ENCODE measurements at places on chromosomes 7 and 10.

DNA sequence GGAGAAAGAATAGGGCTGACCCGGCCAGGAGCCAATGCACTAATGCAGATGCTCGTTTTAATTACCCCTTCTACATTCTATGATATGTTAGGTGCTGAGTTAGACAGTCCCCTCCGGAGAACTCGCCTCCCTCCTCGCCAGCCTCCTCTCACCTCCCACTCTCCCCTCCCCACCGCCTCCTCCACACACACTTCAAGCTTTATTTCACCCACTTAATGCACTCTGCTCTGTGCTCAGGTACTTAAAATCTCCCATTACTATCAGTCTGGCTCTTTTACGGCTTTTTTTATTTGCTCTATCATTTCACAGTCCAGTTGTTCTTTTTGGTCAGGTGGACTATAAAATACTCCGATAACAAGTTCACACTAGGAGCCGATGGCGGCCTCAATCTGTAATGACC is 231.6 kb downstream of the TEX36 start:
- no peak for DNase-seq

DNA sequence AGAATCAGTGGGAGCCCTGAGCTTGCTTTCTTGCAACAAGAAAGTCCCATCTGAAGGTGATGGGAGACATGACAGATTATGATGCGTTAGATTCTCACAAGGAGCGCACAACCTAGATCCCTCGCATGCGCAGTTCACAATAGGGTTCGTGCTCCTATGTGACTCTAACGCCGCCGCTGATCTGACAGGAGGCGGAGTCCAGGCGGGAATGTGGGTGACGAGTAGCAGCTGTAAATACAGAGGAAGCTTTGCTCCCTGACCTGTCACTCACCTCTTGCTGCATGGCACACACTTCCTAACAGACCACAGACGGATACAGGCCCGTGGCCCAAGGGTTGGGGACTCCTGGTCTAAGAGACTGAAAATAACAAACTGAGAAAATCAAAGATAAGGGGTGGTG is 1163.4 kb upstream of the AUTS2 start:
- DNase-seq: no peak

DNA sequence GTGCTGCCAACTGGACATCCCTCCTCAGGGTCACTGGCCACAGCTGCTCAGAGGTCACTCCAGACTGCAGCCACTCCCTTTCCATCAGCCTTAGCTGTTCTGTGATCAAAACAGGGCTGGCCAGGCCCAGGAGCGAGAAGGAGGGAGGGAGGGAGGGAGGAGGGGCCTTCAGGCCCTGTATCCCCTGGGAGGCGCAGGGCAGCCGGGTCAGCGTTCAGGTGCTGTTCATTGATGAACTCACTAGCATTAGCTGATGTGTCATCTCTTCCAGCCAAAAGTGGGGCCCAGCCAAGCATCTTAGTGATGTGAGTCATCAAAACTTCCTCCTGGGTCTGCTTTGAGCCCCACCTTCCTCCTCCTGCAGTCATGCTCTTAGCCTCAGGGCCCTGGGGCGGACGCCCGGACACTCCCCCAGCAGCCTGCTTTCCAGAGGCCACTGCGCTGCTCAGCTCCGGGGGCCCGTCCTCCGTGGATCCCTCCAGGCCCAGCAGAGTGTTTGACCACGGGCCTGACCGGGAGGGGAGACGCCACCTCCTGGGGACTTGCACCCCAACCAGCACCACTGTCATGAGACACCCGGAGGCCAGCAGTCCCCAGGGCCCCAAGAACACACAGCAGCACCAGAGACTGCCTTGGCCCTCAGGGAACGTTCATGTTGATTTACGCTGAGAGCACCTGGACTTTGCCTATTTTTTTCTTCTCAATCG is 149.2 kb downstream of the PRKAG2 start:
- peak; percentile 77 for DNase-seq

DNA sequence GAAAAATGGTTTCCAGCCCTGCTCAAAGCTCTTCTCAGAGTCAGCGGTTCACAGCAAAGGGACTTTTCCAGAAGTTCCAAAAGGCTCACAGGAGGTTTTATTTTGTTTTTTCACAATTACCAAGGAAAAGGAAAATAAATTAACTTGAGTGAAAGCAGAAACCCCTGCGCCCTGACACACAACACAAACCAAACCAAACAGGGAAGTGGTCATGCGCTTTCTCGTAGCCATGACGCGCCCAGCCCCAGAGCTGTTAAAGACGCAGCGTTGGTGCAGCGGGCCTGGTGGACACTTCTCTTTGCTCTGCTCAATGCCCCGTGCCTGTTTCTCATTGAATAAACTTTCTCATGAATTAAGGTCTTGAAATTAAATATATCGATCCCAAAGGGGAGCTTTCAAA is 134.4 kb upstream of the LYZL2 start:
- DNase-seq: no peak

- no peak for DNase-seq
Observed at GRCh38 chr10:132058111-132058745, 7.5 kb upstream of the JAKMIP3 start.

GRCh38 chr7:140060243-140060630 is 2.5 kb downstream of the PARP12 start:
- no peak for DNase-seq

GRCh38 chr10:33278198-33278597 is 56.3 kb downstream of the NRP1 start:
- no peak for DNase-seq

DNA sequence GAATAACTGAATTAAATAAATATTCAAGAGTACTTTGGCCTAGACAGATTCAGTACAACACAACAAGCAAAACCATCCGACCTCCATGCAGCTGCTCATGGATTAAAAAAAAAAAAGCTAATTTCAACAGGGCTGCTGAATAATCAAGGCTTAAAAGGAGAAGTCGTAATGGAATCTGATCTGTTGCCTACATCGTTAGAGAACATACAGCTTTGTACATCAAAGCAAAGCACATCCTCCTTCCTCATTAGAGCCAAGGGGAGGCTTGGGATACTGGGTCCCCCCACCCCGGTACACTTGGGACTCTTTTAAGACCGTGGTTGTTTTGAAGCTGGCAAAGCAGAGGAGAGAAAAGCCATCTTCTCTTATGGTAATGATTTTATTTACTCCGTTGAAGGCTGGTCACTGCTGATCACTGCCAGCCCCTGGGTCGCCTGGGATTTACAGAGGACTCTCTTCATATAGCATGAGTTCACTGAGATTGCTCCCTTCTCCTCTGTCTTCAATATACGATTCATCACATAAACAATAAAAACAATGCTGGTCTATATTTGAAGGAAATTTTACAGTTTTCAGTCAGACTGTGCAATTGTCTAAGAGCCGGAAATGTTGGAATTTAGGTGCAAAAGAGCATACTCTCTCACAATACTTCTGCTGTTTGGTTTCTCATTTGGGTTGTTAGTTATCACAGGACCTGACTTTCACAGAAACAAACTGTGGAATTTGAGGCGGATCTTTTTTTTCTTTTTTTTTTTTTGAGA is 148.8 kb downstream of the FAM107B start:
- DNase-seq: no peak

- no peak for DNase-seq
Observed at GRCh38 chr10:58157076-58157766, 110.5 kb downstream of the IPMK start.

- no peak for DNase-seq
Observed at GRCh38 chr10:92991513-92991912, 69.1 kb upstream of the CYP26C1 start.

DNA sequence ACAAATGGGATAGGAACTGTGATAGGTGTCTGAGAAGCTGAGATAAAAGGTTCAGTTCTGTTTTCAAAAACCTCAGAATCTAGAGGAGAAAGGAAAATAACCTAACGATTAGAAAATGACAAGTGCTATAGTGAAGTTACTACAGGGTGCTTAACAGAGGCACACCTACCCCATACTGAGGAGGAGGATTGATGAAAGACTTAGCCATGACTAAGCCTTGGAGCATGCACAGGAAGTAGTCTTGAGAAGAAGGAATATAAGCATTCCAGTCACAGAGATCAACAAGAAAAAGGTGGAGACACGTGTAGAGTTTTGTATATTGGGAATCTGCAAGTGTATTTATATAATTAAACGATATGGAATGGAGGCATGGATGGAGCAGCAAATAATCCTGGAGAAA is 1225.5 kb upstream of the CELF2 start:
- no peak for DNase-seq

DNA sequence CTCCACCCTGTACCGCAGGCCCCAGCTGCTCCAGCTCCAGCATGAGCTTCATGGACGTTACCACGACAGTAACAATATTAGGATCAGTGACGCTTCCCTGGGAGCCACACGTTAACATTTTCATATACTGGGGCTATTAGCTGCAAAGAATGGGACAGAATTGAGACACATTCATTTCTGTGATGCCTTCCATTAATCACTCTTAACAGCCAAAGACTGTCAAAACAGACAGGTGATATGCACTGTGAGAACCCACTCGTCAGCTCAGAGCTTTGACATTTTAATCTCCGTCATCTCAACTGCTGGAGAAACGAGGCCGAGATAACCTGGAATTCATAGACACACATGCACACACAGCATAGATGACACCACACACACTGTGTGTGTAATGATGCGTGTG is 408.4 kb upstream of the SHH start:
- no peak for DNase-seq
